A549 (cell line): ENCODE measurements at places on chromosomes 1 and 21.
A peak's percentile ranks its signal among the peaks of the same experiment; 100 is the strongest.

- DNase-seq: no peak
These were observed 25.9 kb downstream of the IVNS1ABP start for GRCh38 chr1:185291159-185291558.

DNA sequence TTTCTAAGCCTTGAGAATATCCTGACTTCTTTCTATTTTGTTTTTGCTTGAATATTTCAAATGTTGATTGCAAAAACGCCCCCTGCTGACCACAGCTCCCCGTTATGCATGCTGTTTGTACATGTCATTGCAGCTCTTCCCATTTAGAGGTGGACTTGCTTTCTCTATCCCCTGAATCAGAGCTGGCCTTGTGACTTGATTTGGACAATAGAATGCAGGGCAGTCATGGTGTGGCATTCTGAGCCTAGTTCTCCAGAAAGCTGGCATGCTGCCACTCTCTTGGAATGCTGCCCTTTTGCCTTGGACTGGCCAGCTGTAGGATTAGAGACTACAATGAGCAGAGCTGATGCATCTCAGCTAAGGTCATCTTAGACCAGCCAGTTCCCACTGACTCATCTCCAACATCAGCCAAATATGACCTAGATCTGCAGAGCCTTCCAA is 1561.5 kb downstream of the MRPL39 start:
- DNase-seq: no peak

- DNase-seq: no peak
These were observed 812.7 kb downstream of the PLA2G4A start for GRCh38 chr1:187641463-187641862.

GRCh38 chr1:169588785-169589485 is 2.7 kb upstream of the F5 start:
- DNase-seq: no peak

- peak; percentile 52 for DNase-seq
These were observed 86.8 kb downstream of the KCNJ6 start for GRCh38 chr21:37829447-37829846.

GRCh38 chr1:62029704-62030103 is 164.9 kb upstream of the L1TD1 start:
- no peak for DNase-seq

- no peak for DNase-seq
These were observed 239.6 kb upstream of the BEND5 start for GRCh38 chr1:49016030-49016977.
